NCI-H1694 treated with DMSO at 0.1 percent for 48 hours (cell line): ENCODE measurements at places on chromosomes 1 and 21.

- DNase-seq, result peak; percentile 1
Observed at GRCh38 chr1:79323239-79324025, 316.9 kb upstream of the ADGRL4 start.

- peak; percentile 99 for DNase-seq
Observed at GRCh38 chr1:160519642-160520435, 3.2 kb downstream of the SLAMF6 start.

GRCh38 chr1:226125097-226125630, 61.4 kb downstream of the ACBD3 start:
- DNase-seq, result peak; percentile 79

GRCh38 chr1:33167650-33168447, 14.0 kb downstream of the TRIM62 start:
- DNase-seq, result no peak

- no peak for DNase-seq
Observed at GRCh38 chr21:41612674-41613532, 104.9 kb upstream of the TMPRSS2 start.

- no peak for DNase-seq
Observed at GRCh38 chr1:239537795-239538194, 151.4 kb downstream of the CHRM3 start.

DNA sequence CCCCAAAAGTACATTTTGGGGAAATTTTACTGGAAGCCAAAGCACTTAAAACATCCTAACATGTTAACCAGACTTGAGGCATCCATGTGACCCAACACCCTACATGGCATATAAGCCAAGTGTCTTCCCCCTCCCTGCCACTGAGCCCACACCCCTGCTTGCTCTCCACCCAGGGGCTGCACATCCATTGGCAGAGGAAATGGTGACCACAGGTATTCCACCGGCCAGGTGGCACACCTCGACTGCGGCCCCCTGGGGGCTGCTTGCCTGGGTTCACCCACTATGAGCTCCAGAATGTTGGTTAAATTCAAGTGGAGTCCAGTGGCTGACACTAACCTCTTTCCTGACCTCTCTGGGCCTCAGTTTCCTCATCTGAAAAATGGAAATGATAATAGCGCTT, 64.4 kb upstream of the FAM20B start:
- DNase-seq, result no peak

DNA sequence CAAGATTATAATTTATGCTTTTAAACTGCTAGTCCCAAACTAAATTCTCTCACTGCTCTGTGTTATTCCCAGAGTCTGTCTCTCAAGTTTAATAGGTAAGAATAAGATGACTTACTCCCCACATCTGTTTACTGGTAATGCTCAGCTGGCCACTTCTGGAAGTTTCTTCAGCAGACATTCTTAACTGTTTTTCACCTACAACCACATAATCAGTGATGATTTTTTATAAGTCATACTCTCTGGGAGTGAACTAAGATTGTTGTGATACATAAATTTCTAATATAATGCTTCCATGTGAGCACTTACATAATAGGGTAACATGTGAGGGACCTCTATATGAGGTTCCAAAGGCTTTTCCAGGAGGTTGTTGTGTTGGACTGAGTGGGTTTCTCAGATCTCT, 8.7 kb downstream of the SLAMF7 start:
- DNase-seq, result no peak

- no peak for DNase-seq
Observed at GRCh38 chr1:120178799-120179756, 2.8 kb upstream of the SEC22B start.

- DNase-seq, result no peak
Observed at GRCh38 chr1:111192658-111193519, 7.6 kb downstream of the DENND2D start.
